ENCODE measurements at places on chromosomes 12 and 14.

DNA sequence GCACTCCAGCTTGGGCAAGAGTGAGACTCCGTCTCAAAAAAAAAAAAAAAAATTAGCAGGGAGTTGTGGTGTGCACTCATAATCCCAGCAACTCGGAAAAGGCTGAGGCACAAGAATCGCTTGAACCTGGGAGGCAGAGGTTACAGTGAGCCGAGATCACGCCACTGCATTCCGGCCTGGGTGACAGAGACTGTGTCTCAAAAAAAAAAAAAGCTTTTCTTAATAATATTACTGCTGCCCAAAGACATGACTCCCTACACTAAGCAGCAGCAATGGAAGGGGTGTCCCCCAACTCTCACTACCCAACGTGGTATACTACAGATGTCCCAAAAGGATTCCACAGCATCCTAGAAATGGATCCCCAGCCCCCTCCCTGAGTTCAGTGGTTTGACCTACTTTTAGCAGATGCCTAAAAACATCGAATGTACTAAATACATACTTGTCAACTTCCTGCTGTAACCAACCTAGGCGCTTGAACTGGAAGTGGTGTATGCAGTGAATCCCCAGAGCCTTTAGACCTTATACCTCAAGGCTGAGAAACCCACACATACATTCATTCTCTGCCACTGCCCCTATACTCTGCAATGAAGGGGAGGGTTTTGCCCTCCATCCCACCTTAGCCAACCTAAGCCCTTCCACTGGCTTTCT is 8.5 kb upstream of the FKBP11 start:
- no peak overlapping the region for H3K27ac ChIP-seq
- no peak for DNase-seq
- H3K4me3 ChIP-seq: no peak overlapping the region
- H3K27me3 ChIP-seq: no peaks in the 10 kb centered on the region
- H3K36me3 ChIP-seq: peaks cover 5% of the 10 kb centered on the region

DNA sequence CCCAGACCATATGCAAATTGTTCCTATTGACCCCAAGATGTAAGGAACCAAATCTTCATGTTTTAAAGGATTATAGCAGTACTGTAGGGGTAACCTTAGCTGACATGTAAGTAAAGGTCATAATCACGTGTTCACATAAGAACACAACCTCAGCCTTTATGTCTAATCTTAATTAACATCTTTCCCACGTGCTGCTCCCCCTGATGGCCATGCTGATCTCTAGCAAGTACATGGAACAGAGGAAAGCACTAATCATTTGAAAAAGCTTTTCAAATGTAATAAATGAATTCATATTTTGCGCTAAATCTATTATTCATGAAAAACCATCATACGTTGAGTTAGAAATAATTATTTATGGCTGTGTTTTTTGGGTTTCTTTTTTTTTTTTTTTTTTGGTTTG is 30.5 kb upstream of the ITPR2 start:
- no peak overlapping the region for H3K27ac ChIP-seq
- H3K4me3 ChIP-seq: no peak overlapping the region
- no peaks in the 10 kb centered on the region for H3K4me1 ChIP-seq
- no peaks in the 10 kb centered on the region for H3K27me3 ChIP-seq
- no peaks in the 10 kb centered on the region for H3K36me3 ChIP-seq
- DNase-seq: no peak

DNA sequence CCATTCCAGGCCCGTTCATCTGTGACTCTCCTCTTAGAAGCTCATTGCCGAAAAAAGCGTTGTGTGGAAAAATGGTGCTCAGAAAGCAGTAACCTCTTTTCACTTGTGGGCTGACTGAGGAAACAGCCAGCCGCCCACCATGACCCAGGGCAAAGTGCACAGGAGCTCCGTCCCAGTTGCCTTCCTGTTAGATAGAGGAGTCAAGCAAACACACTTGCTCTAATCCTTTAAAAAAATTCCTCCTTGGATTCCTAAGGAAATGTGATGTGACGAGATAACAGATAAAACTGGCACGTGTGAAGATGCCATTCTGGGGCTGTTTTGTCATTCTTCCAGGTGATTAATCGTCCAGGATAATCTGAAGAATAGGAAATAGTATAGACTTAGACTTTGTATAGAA is 396.8 kb upstream of the DDHD1 start:
- no peaks in the 10 kb centered on the region for H3K4me1 ChIP-seq
- DNase-seq: no peak
- H3K27me3 ChIP-seq: no peaks in the 10 kb centered on the region
- H3K27ac ChIP-seq: no peak overlapping the region
- no peaks in the 10 kb centered on the region for H3K36me3 ChIP-seq

DNA sequence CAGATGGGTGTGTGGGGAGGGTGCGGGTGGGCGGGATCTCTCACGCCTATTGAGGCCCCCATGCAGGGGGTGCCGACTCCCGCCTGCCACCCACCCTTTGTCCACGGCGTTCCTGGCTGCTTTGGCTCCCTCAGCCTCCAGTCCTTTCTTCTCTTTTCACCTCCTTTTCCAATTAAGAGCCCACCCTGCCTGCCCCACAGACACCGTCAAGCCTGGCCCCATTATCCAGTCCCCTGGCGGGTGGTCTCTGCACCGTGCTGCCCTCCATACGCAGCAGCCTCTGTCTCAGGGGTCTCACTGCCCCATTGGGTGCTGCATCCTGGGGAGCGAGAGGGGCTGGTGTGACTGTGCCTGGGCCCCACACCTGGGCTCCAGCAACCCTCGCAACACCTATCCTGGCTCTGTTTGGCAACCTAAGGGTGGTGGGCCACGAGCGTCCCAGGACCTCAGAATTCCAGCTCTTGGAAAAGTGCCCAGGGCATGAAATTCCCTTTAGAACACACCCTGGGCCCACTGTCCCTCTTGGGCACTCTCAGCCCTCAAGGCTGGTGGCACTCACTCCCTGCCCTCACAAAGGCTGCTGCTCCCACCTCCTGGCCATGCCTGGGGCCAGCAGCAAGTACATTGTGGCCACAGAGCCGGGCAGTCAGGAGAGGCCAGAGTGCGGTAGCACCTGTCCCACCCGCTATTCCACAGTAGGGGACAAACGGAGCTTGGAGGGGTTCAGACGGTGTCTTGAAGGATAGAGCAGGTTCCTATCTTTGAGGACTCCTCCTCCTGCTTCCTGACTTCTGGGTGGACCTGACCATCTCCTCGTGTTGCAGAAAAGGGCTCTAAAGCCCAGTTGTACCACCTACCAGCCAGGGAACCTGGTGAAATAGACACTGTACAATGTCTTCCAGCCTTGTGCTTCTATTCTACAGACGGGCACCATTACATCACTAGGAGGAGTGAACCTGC is 114.1 kb downstream of the KIF26A start:
- H3K27me3 ChIP-seq: peaks cover 5% of the 10 kb centered on the region
- no peak overlapping the region for H3K4me3 ChIP-seq
- H3K36me3 ChIP-seq: no peaks in the 10 kb centered on the region
- peaks cover 4% of the 10 kb centered on the region for H3K4me1 ChIP-seq

- no peaks in the 10 kb centered on the region for H3K36me3 ChIP-seq
- H3K27ac ChIP-seq: no peak overlapping the region
- H3K4me1 ChIP-seq: peaks cover 18% of the 10 kb centered on the region
- no peak for DNase-seq
- no peak overlapping the region for H3K4me3 ChIP-seq
Measured at GRCh38 chr12:26369588-26369987, 174.2 kb downstream of the SSPN start.

DNA sequence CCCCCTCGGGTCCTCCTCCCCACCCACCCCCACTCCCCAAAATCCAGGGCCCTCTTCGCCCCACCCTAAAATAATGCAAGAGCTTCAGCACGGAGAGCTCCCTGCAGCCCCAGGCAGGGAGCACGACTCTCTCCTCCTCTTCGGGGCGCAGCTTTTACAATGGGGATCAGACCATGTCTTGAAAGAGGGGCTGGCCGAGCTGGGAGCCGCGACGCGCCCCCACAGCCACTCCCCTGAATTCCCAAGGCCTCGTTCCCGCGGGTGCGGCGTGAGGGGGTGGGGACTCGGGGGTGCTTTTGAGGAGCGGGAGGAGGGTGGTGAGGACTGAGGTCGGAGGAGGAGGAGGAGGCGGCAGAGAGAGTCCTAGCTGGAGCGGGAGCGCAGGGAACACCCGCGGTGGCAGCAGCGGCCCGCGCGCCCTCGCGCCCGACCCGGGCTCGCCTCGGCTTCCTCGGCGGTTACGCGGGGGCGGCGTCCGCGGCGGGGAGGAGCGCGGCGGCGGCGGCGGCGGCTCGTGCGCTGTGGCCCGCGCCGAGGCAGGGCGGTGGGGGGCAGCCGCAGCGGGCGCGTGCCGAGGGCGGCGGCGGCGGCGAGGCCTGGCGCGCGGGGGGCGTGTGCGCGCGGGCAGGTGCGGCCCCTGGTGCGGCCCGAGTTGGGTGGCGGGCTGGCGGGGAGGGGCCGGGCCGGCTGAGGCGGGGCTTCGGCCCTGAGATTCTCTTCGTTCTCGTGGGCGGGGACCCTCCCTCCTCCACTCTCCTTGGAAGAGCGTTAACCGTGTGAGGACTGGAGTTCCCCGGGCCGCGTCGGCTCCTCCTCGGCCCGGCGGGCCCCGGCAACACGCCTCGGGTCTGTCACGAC is at the start of gene ANKS1B:
Gene ANKS1B, minus strand, starts transcription at position 666 of the 858 bp plus-strand sequence. CDS start 699 bp downstream, outside the sequence.
- no peaks in the 10 kb centered on the region for H3K36me3 ChIP-seq
- peak within 1 kb of the TSS; percentile 95 for H3K4me3 ChIP-seq

DNA sequence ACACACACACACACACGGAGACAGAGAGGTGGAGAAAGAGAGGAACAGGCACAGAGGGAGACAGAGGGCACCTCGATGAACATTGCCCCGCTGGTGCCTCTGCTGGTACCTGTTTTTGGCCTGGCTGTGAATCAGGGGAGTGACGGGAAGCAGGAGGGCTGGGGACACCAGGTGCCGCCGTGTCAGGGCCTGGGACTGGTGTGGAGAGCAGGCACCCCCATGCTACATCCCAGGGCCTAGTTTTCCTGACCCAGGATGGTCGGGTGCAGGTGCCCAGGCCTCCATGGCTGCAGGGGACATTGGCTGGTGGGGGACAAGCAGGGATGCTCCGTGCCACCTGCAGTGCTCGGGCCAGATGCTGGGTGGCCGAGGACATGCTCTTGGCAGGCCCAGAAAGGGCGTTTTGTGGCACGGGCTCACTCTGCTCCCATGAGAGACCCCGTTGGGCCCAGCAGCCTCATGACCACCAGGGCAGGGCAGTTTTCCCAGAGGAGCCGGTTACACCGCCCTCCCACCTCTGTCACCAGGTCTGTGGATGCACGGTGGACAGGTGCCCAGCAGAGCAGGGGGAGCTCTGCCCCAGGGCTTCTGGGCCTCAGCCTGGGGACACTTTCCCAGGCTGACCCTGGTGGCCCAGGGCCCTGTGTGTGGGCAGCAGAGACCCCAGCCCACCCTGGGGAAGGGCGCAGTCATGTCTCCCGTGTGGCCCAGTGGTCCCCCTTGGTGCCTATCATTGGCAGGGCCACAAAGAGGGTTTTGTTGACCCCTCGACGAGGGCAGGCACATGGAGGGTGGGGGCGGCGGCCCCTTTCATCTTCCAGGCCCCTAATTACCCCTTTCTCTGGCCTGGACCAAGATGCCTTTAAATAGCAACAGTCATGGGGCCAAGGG is 207.5 kb upstream of the RTL1 start:
- no peaks in the 10 kb centered on the region for H3K36me3 ChIP-seq
- no peak overlapping the region for H3K27ac ChIP-seq
- peaks cover 2% of the 10 kb centered on the region for H3K27me3 ChIP-seq
- DNase-seq: no peak

- H3K27ac ChIP-seq: no peak overlapping the region
- H3K4me1 ChIP-seq: no peaks in the 10 kb centered on the region
- no peaks in the 10 kb centered on the region for H3K27me3 ChIP-seq
- H3K36me3 ChIP-seq: peaks cover 6% of the 10 kb centered on the region
- H3K4me3 ChIP-seq: no peak overlapping the region
Measured at GRCh38 chr12:127260531-127260930, 1006.4 kb upstream of the TMEM132C start.

- no peak overlapping the region for H3K27ac ChIP-seq
- no peak for DNase-seq
- peaks cover 8% of the 10 kb centered on the region for H3K36me3 ChIP-seq
- H3K4me3 ChIP-seq: no peak overlapping the region
- H3K4me1 ChIP-seq: peaks cover 18% of the 10 kb centered on the region
Measured at GRCh38 chr14:76597387-76597786, 163.9 kb upstream of the VASH1 start.

- H3K4me3 ChIP-seq: no peak overlapping the region
- no peaks in the 10 kb centered on the region for H3K36me3 ChIP-seq
- H3K4me1 ChIP-seq: no peaks in the 10 kb centered on the region
- DNase-seq: no peak
Measured at GRCh38 chr12:122282061-122282460, 15.8 kb upstream of the VPS33A start.

DNA sequence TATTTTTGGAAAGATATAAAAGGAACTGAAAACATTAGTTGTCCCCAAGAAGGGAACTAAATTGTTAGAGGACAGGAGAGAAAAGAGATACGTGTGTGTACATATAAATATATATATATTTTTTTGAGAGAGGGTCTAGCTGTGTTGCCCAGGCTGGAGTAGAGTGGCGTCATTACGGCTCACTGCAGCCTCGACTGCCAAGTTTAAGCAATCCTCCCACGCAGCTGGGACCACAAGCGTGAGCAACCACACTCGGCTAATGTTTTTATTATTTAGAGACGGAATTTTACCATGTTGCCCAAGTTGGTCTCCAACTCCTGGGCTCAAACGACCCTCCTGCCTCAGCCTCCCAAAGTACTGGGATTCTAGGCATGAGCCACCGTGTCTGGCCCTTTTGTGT is 16.2 kb upstream of the NOP2 start:
- peaks cover 8% of the 10 kb centered on the region for H3K27me3 ChIP-seq
- DNase-seq: no peak
- H3K36me3 ChIP-seq: no peaks in the 10 kb centered on the region
- no peaks in the 10 kb centered on the region for H3K4me1 ChIP-seq
- no peak overlapping the region for H3K27ac ChIP-seq
